ENCODE measurements at places on chromosomes 5 and 9.

DNA sequence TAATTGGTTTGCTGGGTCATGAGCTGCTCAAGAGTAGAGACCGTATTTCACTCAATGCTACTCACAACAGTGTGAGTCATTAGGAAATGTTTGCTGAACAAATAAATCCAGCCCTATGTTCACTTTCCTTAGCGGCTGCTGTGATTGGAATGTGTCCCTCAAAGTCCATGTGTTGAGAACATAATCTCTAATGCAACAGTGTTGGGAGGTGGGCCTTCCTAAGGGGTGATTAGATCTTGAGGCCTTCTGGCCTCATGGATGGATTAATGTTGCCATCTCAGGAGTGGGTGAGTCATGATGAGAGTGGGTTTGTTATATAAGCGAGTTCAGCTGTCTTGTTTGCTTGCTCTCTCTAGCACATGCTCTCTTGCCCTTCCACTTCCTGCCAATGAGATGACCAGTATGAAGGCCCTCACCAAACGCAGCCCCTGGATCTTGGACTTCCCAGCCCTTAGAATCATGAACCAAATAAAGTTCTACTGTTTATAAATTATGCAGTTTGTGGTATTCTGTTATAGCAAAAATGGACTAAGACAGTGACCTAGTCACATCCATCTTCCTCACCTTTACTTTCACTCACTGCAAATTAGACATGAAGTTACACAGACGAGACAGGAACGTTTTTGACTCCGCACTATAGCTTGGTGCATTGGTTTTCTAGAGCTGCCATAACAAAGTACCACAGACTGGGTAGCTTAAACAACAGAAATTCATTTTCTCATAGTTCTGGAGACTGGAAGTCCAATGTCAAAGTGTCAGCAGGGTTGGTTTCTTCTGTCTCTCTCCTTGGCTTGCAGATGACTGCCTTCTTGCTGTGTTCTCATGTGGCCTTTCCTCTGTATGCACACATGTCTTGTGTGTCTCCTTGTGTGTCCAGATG, 50.9 kb upstream of the FAM169A start:
- DNase-seq: peak; percentile 31

DNA sequence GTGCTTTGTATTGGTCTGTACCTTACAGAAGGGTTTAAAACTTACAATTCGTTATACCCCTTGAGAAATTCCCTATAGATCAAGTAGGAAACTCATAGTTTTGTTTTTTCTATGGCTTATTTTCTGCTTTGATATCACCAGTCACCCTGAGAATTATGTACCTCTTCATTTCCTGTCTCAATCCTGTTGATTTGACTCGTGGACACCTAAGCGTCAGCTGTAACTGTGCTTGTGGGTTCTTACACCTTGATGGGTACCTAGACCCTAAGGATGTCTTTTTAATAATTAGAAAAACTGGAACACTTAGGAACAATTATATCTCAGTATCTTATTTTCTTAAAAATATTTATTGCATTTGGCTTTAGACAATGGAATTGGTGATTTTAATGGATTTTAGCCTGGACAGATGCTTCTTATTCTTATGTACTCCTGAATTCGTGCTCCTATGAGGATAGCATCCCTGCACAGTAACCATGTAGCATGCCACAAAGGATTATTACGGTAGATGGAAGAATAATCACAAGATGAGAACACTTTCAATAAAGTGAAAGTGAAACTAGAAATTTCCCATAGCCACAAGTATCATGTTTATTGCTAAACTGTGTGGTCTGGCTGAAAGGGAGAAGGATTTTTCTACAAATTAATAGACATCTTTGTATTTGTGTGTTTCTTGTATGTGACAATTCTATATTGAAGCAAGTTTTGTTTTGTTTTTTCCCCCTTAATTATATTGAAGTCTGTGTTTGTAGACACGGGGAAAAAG, 1920.3 kb upstream of the WWC1 start:
- DNase-seq: peak; percentile 46

DNA sequence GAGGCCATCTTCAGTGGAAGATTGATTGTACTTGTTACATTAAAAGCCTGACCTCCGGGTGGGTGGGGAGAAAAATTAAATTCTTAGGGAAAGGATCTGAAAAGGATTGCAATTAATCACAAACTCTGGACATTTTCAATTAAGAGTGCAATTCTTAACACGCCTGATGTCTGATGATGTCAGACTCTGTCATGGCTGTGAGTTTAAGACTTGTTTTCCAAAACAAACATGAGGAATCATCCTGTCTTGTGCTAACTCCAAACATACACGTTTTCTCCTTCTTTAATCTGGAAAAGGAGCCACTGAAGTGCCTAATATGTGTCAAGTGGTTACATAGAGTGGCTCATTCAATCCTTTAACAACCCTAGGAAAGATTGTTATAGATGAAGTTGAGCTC, 60.4 kb upstream of the SMIM23 start:
- DNase-seq: no peak

GRCh38 chr5:147972076-147972840, 65.9 kb upstream of the C5orf46 start:
- no peak for DNase-seq

DNA sequence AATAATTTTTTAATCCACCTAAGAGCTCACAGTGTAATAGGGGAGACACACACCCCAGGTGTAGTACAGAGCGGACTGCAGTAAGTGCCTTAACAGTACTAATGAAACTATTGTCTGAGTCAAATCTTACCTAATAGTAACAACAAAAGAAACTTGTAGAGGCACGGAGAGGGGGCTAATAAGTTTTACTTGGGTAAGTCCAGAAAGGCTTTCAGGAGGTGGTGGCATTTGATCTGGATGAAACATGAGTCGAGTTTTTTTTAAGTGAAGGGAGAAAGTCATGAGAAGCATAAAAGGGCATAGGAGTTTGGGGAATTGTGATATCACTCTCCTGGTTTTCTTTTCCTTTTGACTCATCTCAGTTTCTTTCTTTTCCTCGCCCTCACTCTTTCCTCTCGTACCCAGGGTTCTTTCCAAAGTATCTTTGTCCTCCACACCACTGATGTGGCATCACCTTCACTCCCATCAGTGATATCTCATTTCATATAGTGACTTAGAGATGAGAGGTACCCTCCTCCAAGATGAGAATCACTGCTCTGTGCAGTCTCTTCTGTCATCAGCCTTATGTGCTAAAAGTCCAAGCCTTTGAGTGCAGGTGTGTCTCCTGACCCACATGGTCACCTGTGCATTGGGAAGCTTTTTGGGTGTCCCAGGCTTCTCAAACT, 2.0 kb downstream of the CTNNA1 start:
- peak; percentile 37 for DNase-seq

DNA sequence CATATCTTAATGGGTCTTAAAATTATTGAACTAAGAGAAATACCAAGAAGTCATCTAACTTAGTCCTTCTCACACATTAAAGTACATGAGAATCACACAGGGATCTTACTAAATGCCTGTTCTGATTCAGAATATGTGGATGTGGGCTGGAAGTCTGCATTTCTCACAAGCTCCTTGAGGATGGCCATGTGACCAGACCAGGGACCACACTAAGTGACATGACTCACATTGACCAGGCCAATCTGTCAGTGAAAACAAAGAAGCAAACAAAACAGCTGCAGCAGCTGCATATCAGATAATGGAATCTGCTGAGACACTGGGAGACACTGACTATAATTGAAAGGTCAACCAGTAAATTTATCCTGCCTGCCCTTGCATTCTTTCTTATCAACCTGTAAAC, 110.5 kb downstream of the ADAMTS12 start:
- no peak for DNase-seq
